ENCODE measurements at places on chromosomes 7 and 10.

DNA sequence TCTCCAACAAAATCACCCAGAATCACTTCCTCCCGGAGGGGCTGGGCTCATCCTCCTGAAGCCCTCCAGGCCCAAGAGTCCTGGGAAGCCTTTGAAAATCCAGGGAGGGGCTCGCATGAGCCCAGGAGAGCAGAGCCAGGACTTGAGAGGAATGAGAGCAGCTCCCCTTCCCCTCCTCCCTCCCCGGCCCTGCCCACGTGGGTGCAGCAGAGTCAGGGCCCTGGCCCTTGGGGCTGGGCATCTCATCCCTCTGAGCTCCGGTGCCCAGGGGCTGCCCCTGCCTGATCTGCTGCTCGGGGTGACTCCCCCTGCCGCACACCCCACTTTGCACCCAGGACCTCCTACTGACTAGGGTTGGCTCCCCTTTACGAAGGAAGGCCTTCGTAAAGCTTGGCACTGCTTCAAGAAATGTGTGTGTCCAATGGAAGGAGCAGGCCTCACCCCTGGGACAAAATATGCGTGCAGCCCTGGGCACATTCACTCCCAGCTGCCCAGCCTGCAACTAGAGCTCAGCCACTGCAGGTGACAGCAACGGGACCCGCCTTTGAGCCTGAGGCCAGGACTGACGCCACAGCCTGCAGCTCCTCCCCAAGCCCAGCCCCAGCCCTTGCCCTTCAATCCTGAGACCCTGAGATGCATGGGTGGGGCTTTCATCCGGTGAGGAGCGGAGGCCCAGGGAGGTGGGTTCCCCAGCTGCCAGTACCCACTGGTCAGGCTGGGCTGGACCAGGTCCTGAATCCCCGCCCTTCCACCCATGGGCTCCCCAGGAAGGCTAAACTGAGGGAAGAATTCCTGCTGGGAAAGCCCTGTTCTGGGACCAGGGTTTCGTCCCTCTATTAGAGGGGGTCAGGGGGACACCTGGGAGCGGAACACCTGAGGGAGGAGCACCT lies 21.8 kb downstream of the PWWP2B start:
- DNase-seq: peak; percentile 93

DNA sequence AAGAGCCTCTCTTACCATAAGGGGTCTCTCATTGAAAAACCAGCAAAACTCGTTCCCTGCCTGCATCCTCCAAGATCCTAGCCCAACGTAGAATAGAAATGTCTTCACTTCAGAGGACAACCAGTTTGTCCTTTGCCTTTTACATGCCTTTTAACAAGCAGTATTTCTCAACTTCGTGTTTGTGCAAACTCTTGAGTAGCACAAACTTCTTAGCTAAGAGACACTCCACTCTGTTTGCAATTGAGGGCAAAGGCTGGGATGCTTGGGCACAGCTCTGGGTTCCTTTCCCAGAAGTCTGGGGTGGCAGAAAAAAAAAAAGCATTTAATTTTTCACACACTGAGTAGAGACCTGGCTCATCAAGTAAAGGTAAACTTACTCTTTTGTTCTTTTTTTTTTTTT lies 19.5 kb upstream of the KCTD7 start:
- DNase-seq: no peak

DNA sequence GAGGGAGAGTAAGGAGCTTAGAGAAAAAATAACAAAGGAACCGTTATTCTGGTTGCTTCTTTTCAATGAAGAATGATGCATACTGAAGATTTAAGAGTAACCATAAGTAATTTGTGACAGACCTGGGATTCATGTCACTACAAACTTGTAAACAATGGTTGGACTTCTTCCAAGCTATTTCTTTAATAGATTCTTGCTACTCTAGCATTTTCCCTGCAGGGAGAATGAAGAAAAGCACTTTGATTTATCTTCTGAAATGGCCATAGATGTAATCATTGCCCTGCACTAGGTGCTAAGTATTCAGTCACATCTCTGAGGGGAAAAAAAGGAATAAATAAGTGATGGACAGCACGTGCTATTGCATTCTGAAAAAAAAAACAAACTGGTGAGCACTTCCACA lies 606.6 kb upstream of the LRRN3 start:
- DNase-seq: no peak

GRCh38 chr7:117219485-117219884 lies 103.4 kb downstream of the WNT2 start:
- DNase-seq: no peak

- no peak for DNase-seq
These were observed at the start of gene ARMS2 for GRCh38 chr10:122454603-122455080. ARMS2 (plus strand) TSS chr10:122454653; CDS start chr10:122454728, 75 bp downstream.

DNA sequence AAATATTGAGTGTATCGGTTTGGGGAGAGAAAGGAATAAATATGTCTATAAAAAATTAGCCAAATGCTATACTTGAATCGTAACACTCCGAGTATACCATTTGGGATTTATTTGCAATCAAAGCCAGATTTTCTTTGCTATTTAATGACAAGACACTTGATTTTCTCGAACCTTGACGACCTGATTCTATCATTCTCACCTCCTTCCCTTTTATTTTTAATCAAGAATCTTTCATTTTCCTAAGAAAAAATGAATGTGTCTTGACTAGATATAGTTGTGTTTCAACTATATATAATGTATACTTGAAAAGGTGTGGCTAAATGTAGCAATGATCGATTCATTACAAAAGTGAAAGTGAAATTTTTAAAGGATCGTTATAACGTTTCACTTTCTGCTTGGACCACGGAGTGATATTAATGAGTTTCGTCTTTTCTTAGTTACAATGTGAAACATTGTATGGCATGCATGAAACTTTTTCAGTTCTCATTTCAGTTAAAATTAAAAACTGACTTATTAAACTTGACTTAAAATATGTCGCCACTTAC lies 562 bp downstream of the NUB1 start:
- DNase-seq: no peak

GRCh38 chr7:514651-515598 lies 4.7 kb downstream of the PDGFA start:
- DNase-seq: peak; percentile 78

- DNase-seq: peak; percentile 31
These were observed 199.3 kb downstream of the SNX10 start for GRCh38 chr7:26490640-26491624.

DNA sequence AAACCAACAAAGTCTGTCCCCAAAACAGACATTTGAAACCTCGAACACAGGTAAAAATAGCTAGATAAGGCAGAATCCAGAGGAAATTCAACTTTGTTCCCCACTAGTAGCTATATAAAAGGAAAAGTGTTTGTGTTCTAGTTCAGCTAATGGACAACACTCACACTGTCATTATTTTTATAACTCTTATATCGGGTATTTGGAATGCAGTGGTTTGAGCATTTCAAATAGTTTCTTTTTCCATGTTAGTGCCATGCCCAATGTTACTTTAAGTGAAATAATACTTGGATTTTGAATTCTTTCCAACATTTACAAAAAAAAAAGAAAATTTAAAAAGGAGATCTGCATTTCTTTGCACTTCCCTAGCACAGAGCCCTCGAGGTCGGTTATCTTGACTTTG lies 213.6 kb downstream of the DOCK4 start:
- no peak for DNase-seq

DNA sequence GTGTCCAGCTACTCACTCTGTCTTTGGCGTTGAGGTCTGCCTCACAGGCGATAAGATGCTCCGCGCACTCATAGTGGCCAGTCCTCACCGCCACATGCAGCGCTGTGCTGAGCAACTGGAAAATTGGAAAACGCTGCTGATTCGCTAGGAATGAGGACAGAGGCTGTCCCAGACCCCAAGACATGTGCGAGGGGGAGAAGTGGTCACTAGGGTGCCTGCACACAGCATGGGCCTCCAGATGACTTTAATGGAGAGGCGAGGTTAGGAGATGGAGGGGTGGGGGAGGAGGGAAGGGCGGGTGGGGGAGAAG lies 5.2 kb downstream of the ANKRD1 start:
- no peak for DNase-seq

- DNase-seq: no peak
These were observed 44.4 kb upstream of the SLIT1 start for GRCh38 chr10:97230146-97230545.

GRCh38 chr7:33221390-33221789 lies 92.0 kb downstream of the BBS9 start:
- DNase-seq: no peak

All from transverse colon (tissue), 4 donors.